Adrenal gland (tissue), 19 donors: ENCODE measurements at places on chromosomes 3 and 15. TPM values are rescaled to one million over a fixed set of nuclear protein-coding genes. Genes with fewer than 3 reads are reported as not detected.

GRCh38 chr15:89360294-89360971, 25.8 kb upstream of the POLG start:
- no peak for DNase-seq
- H3K27ac ChIP-seq = no peak overlapping the region
- peaks cover 17% of the 10 kb centered on the region for H3K4me1 ChIP-seq
- H3K36me3 ChIP-seq = no peaks in the 10 kb centered on the region
- H3K4me3 ChIP-seq = no peak overlapping the region

ADPRH gene
- 15.3 TPM for total RNA-seq

TRIM42 gene
- not detected for total RNA-seq

FETUB gene
- total RNA-seq = not detected

DNA sequence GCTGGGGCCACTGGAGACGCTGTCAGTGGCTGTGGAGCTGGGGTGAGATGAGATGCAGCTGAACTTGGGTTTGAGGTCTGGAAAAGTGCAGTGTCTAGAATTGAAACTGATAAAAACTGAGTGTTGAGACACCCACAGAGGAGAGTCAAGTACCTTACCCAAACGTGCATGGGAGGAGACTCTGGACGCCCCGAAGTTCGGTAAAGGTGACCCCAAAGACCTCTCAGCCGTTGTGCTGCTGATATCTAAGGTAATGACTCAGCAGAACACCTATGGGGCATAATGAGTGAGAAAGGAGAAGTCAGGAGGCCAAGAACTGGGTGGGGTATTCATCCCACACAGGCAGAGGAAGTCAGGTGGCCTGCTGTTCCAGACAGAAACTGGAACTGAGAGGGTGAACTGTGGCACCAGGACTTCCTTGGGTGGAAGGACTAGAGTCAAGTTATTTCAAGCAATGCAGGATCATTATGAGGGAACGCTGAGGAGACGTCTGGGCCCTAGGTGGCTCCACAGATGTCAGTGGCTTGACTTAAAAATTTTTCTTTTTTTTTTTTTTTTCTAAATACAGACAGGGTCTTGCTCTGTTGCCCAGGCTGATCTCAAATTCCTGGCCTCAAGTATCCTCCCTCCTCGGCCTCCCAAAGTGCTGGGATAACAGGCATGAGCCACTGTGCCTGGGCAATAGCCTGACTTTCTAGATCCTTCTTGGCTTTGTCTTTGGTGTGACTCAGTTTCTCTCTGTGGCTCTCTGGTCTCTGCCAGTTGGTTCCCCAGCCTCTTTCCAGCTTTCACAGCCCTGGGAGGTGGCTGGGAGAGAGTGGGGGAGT, 67.6 kb upstream of the GCNT3 start:
- no peaks in the 10 kb centered on the region for H3K27me3 ChIP-seq
- H3K36me3 ChIP-seq = no peaks in the 10 kb centered on the region
- H3K4me3 ChIP-seq = no peak overlapping the region
- H3K27ac ChIP-seq = no peak overlapping the region
- no peak for DNase-seq

GRCh38 chr15:75903331-75904239, at the start of gene FBXO22:
Gene FBXO22 (plus strand): TSS chr15:75903878. CDS start chr15:75903964, 86 bp downstream.
- peak; percentile 93 for DNase-seq
- peak within 1 kb of the TSS; percentile 85 for H3K4me3 ChIP-seq
- no peaks in the 10 kb centered on the region for H3K4me1 ChIP-seq
- peak within 1 kb of the TSS; percentile 64 for H3K27ac ChIP-seq
- no peaks in the 10 kb centered on the region for H3K27me3 ChIP-seq
- H3K36me3 ChIP-seq = no peaks in the 10 kb centered on the region

TLE3 gene
- 56.6 TPM for total RNA-seq
